ENCODE measurements at places on chromosomes 5 and 9. TPM values are rescaled to one million over a fixed set of nuclear protein-coding genes. Genes with fewer than 3 reads are reported as not detected.

DNA sequence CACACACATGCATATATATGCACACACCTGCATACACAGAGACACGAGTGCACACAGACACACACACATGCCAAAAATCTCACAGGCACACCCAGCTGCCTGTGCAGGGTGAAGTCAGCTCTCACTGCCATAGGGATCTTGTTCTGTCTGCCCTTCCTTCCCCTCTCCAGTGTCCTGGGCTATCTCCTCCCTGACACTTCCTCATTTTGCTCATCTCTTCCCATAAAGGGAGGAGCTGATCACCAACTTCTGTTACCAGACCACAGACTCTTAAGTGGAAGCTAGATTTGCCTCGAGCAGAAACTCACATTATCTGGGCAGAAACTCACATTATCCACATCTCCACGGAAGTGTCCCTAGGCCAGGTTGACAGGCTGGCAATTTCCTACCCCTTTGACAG lies 28.7 kb downstream of the LCP2 start:
- H3K4me3 ChIP-seq: no peak overlapping the region
- DNase-seq: no peak
- peaks cover 3% of the 10 kb centered on the region for H3K27me3 ChIP-seq
- no peaks in the 10 kb centered on the region for H3K36me3 ChIP-seq

DNA sequence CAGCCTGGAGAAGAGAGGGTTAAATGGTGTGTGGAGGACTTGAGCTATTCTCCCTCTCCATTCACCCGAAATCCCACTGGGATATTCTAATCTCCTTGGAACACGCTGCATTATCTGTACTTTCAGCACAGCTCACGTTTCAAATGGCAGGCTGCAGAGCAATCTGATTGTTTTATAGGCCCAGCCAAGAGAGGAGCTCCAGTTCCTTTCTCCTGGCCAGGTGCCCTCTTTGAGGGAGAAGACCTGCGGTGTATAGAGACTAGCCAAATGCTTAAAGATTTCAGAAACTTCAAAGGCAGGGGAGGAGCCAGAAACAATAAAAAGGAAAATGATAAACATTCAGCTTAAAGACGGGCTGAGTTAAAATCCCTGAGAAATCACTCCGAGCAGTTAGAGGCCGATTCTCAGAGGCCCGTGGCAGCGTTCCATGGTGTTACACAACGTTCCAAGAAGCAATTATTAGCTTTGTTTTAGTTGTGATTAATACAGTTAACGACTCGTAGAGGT lies 564.0 kb upstream of the KLF4 start:
- H3K36me3 ChIP-seq: no peaks in the 10 kb centered on the region
- H3K27me3 ChIP-seq: no peaks in the 10 kb centered on the region
- peaks cover 32% of the 10 kb centered on the region for H3K4me1 ChIP-seq
- peak; percentile 80 for DNase-seq

DNA sequence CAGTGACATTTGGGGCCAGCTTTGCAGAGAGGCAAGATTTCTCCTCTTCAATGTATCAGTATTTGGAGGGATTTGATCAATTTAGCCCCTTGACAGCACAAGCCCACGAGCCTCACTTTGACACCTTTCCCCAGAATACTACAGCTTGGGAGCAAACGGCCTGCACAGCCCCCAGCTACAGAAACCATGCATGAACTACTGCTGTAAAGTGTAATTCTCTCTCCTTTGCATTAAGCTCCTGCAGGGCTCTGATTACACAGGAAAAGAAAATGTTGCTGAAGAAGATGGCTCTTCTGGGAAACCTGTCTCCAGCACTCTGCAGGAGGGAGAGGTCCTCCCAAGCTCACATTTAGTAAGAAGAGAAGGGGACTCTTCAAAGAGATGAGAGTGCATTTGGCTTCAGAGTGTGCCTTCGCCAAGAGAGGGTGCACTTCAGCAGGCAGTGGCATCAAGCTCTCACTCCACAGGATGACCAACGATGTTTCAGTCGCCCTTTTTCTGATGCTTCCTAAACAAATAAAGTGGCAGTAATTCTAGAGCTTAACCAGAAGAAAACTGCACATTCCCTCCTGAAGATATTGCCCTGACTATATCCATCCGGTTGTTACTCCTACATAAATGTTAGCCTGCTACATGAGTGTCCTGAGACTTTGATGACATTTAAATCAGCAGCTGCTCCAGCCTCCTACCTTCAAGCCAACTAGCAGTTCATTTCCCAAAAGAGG lies 272.2 kb downstream of the AUH start:
- no peak overlapping the region for H3K4me3 ChIP-seq
- H3K36me3 ChIP-seq: no peaks in the 10 kb centered on the region
- no peaks in the 10 kb centered on the region for H3K27me3 ChIP-seq

- peaks cover 35% of the 10 kb centered on the region for H3K4me1 ChIP-seq
- H3K4me3 ChIP-seq: no peak overlapping the region
- DNase-seq: no peak
- H3K36me3 ChIP-seq: peaks cover 15% of the 10 kb centered on the region
These were observed 4.7 kb downstream of the VDAC1 start for GRCh38 chr5:134000091-134000511.

DNA sequence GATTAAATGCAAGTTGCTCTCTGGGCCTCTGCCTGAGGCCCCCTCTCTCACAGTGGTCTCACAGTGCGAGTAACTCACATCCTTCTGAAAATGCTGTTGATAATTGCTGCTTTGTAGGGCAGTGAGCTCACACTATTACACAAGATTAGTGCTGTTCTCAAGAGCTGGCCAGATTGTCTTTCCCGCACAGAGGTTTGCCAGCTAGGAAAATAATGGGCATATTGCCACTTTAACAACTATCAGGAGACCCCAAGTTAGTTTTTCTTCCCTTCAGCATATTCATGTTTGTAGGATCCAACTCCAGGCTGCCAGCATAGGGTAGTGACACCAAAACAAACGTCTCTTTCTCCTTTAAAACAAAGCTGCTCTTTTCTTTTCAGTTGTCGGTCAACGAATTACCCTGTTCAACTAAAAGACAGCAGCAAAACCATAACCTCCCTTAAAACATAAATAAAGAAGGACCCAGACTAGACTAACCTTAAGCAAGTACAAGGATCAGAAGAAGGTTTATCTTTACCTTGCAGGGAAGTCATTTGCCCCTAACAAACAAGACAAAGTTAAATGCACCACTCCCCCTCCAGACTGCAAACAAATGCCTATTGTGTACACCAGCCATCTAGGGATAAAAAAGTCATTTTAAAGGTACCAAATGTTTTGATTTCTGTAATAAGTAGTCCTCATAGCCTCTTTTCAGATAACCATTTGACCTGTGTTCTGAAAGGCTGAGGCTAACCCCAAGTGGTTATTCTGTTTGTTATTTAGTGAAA lies 91.4 kb downstream of the VCAN start:
- H3K27ac ChIP-seq: no peak overlapping the region
- peaks cover 2% of the 10 kb centered on the region for H3K36me3 ChIP-seq
- DNase-seq: peak; percentile 41

GRCh38 chr5:66246608-66247007 lies 102.5 kb downstream of the SREK1 start:
- peak; percentile 68 for DNase-seq
- H3K4me3 ChIP-seq: no peak overlapping the region
- peaks cover 6% of the 10 kb centered on the region for H3K4me1 ChIP-seq
- H3K27ac ChIP-seq: no peak overlapping the region
- no peaks in the 10 kb centered on the region for H3K36me3 ChIP-seq

- no peak overlapping the region for H3K4me3 ChIP-seq
- peaks cover 12% of the 10 kb centered on the region for H3K4me1 ChIP-seq
- no peaks in the 10 kb centered on the region for H3K27me3 ChIP-seq
- DNase-seq: peak; percentile 66
These were observed 85.5 kb downstream of the YIPF5 start for GRCh38 chr5:144084971-144085370.

The SLC6A7 gene
- total RNA-seq: not detected

The SAXO1 gene
- under 0.01 TPM for total RNA-seq

The ERMP1 gene
- 4.7 TPM for total RNA-seq

All from IMR-90 (cell line).